ENCODE measurements at places on chromosomes 16 and 17. TPM values are rescaled to one million over a fixed set of nuclear protein-coding genes. Genes with fewer than 3 reads are reported as not detected.
A peak's percentile ranks its signal among the peaks of the same experiment; 100 is the strongest.

DNA sequence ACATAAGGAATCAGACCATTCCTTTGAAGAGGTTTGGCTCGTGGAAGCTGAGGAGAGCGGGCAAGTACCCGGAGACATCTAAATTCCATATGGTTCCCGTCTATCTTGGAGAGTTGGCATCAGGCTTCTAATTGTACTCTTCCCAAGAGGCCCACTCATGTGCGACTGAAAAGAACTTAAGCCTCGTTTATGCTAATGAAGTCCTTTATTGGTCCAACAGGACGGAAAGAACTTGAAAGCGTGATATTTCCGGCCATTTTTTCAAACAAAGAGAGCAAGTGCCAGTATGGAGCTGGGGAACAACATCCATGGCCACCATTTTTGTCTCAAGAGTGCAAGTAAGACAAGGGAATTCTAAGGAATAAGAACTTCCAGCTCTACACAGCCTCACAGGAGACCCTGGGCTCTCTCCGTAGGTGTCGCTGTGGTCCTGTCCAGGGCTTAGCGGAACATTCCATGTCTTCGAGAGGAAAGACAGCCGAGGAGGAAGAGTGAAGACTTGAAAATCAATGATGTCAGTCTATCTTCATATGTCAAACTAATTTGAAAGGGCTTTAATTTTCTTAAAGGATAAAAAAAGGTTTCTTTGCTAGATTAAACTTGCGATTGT, 566.0 kb upstream of the PSMD7 start:
- H3K27ac ChIP-seq = no peak overlapping the region
- H3K27me3 ChIP-seq = no peaks in the 10 kb centered on the region
- H3K4me1 ChIP-seq = peaks cover 3% of the 10 kb centered on the region
- no peak overlapping the region for H3K4me3 ChIP-seq

GRCh38 chr16:12391956-12392355, 411.7 kb downstream of the CPPED1 start:
- no peak overlapping the region for H3K4me3 ChIP-seq
- H3K27ac ChIP-seq = no peak overlapping the region
- DNase-seq = no peak
- no peaks in the 10 kb centered on the region for H3K27me3 ChIP-seq

Gene KCNJ18
- total RNA-seq = not detected

Gene PDE6G
- total RNA-seq = 3.7 TPM

Gene ZNF821
- 5.9 TPM for total RNA-seq

GRCh38 chr17:72223866-72224291, 103.1 kb downstream of the SOX9 start:
- DNase-seq = no peak
- no peaks in the 10 kb centered on the region for H3K4me1 ChIP-seq
- peaks cover 18% of the 10 kb centered on the region for H3K27me3 ChIP-seq
- H3K4me3 ChIP-seq = no peak overlapping the region
- no peaks in the 10 kb centered on the region for H3K36me3 ChIP-seq

- peaks cover 6% of the 10 kb centered on the region for H3K4me1 ChIP-seq
- no peak overlapping the region for H3K4me3 ChIP-seq
- no peaks in the 10 kb centered on the region for H3K36me3 ChIP-seq
- no peak for DNase-seq
- H3K27ac ChIP-seq = no peak overlapping the region
- no peaks in the 10 kb centered on the region for H3K27me3 ChIP-seq
Observed at GRCh38 chr16:85731179-85731578, 19.7 kb downstream of the C16orf74 start.

Gene TBC1D3D
- total RNA-seq = not detected

DNA sequence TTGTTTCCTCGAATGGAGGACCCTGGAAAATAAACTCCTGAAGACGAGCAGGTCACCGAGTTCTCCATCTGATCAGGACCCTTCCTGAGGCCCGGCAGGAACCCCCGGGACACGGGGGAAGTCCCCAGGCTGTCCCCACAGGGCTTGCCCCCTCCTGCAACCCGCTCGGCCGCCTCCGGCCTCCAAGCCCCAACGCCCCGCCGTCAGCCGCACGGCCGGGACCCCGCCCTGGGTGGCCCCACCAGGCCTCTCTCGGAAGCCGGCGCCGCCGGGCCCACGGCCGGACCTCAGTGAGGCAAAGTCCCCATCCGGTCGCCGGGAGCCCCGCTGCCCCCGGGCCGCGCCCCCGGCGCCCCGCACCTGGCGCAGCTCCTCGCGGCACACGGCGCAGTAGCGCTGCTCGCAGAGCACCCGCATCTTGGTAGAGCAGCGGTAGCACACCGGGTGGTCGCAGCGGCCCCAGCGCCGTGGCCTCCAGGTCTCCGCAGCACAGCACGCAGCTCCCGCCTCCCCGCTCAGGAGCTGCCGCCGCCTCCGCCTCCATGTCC, 383 bp downstream of the ZNF598 start:
- peak overlapping the region; percentile 87 for H3K4me3 ChIP-seq
- no peaks in the 10 kb centered on the region for H3K27me3 ChIP-seq
- peaks cover 26% of the 10 kb centered on the region for H3K36me3 ChIP-seq
- H3K4me1 ChIP-seq = peaks cover 31% of the 10 kb centered on the region
- peak; percentile 77 for DNase-seq
- peak overlapping the region; percentile 85 for H3K27ac ChIP-seq

Gene TBC1D28
- total RNA-seq = not detected

Gene BCO1
- not detected for total RNA-seq

GRCh38 chr17:74607221-74607620, 15.1 kb upstream of the CD300LD start:
- no peaks in the 10 kb centered on the region for H3K36me3 ChIP-seq
- H3K27me3 ChIP-seq = peaks cover 19% of the 10 kb centered on the region
- H3K27ac ChIP-seq = no peak overlapping the region
- H3K4me1 ChIP-seq = peaks cover 10% of the 10 kb centered on the region
- no peak for DNase-seq
- no peak overlapping the region for H3K4me3 ChIP-seq

GRCh38 chr17:31321966-31322365, 544 bp upstream of the EVI2A start:
- peaks cover 25% of the 10 kb centered on the region for H3K4me1 ChIP-seq

Gene CMTM2
- 0.95 TPM for total RNA-seq

Gene ACSM3
- 3.5 TPM for total RNA-seq

Gene TMEM100
- total RNA-seq = not detected

DNA sequence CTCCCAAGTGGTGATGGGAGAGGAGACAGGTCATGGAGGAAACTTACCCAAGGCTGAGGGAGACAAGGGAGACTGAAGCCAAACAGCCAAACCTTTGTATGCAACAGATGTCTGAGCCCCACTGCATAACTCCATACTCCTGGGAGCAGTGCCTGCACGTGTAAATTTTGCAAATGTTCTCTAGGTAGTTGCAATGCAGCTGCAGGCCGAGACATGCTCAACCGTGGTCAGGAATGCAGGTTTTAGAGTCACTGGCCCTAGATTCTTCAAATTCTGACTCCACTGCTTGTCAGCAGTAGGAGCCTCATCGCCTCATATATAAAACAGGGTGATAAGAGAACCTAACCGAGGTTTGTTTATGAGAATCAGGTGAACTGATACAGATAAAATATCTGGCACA, 11.5 kb downstream of the DYNLRB2 start:
- H3K4me3 ChIP-seq = no peak overlapping the region
- no peaks in the 10 kb centered on the region for H3K36me3 ChIP-seq
- peaks cover 21% of the 10 kb centered on the region for H3K4me1 ChIP-seq
- H3K27ac ChIP-seq = no peak overlapping the region

DNA sequence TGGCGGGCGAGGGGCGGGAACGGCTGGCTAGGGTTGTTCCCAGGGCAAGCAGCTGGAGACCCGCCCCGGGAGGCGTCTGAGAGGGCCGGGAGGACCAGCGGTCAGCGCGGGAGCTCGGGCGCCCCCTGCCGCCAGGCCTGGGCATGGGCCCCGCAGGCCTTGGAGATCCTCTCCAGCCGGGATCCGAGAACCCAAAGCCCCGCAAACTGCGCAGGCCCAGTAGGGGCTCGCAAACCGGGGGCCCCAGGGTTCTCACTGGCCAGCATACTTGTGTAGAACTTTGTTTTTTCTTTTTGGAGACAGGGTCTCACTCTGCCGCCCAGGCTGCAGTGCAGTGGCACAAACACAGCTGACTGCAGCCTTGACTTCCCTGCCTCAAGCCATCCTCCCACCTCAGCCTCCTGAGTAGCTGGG, 20.8 kb upstream of the ZNF423 start:
- peak; percentile 80 for DNase-seq
- H3K27me3 ChIP-seq = peaks cover 35% of the 10 kb centered on the region
- H3K36me3 ChIP-seq = no peaks in the 10 kb centered on the region

DNA sequence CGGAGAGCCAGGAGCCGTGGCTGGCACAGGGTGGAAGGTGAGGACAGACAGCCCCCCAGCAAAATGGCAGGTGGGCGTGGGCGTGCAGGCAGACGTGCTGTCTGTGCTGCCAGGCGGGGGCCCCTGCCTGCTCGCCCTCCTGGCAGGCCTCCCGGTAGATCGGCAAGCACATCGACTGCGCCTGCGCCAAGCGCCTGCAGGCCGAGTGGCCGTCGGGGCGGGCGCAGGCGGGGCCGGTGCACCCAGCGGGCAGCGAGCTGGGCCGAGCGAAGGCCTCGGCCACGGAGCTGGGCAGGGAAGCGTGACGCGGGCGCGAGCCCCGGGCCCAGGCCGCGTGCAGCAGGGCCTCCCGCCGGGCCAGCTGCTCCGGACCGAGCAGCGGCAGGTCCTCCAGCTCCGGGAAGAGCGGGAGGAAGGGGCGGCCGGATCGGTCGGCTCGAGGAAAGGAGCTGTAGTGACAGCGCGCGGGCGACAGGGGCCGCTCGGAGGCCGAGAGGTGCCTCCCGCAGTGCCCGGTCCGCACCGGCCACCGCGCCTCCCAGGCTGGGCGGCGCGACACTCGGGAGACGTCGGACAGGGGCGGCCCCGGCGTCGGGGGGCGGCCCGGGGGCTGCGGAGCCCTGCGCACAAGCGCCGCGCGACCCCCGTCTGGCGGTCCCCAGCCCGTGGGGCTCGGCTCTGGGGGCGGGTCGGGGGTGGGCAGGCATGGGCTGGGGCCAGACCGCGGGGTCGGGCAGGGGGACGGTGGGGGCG, 16.9 kb downstream of the GRIN2C start:
- H3K36me3 ChIP-seq = no peaks in the 10 kb centered on the region
- H3K27me3 ChIP-seq = peaks cover 21% of the 10 kb centered on the region
- H3K27ac ChIP-seq = no peak overlapping the region
